Astrocyte (in vitro differentiated cells and primary cell): ENCODE measurements at places on chromosomes 3 and 15. TPM values are rescaled to one million over a fixed set of nuclear protein-coding genes. Genes with fewer than 3 reads are reported as not detected.
A peak's percentile ranks its signal among the peaks of the same experiment; 100 is the strongest.

DNA sequence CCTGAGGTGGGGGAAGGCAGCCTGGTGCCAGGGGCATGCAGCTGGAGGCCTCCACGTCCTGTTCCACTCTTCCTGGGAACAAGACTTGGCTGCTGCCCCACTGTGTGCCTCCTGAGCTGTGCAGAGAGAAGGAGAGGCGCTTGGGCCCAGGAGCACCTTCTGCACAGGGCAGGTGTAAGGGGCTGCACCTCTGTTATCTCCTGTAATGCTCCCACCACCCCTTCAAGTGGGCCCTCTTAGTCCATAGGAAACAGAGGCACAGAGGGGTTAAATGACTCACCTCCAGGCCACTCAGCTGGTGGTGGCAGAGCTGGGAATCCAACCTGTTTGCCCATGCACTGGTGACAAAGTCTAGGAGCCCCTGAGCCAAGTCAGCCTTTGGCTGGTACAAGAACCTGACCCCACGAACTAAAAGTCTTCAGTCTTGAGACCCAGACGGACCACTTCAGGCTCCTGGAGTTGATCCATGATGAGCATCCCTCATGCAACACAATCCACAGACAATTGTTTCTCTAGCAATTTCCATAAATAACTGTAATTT is 93.2 kb downstream of the IQSEC1 start:
- DNase-seq, result no peak
- peaks cover 10% of the 10 kb centered on the region for H3K27me3 ChIP-seq
- no peak overlapping the region for H3K27ac ChIP-seq
- H3K4me1 ChIP-seq, result no peaks in the 10 kb centered on the region

The SMCO1 gene
- not detected in 2 replicates for total RNA-seq

- no peak overlapping the region for H3K4me3 ChIP-seq
- peaks cover 18% of the 10 kb centered on the region for H3K36me3 ChIP-seq
- peaks cover 51% of the 10 kb centered on the region for H3K4me1 ChIP-seq
Measured at GRCh38 chr3:47613722-47614121, 35.1 kb upstream of the CSPG5 start.

GRCh38 chr3:197736010-197736490 is 654 bp downstream of the RUBCN start:
- no peaks in the 10 kb centered on the region for H3K27me3 ChIP-seq
- no peak for DNase-seq
- H3K27ac ChIP-seq, result peak overlapping the region; percentile 54
- H3K4me3 ChIP-seq, result peak overlapping the region; percentile 85
- peaks cover 2% of the 10 kb centered on the region for H3K36me3 ChIP-seq

DNA sequence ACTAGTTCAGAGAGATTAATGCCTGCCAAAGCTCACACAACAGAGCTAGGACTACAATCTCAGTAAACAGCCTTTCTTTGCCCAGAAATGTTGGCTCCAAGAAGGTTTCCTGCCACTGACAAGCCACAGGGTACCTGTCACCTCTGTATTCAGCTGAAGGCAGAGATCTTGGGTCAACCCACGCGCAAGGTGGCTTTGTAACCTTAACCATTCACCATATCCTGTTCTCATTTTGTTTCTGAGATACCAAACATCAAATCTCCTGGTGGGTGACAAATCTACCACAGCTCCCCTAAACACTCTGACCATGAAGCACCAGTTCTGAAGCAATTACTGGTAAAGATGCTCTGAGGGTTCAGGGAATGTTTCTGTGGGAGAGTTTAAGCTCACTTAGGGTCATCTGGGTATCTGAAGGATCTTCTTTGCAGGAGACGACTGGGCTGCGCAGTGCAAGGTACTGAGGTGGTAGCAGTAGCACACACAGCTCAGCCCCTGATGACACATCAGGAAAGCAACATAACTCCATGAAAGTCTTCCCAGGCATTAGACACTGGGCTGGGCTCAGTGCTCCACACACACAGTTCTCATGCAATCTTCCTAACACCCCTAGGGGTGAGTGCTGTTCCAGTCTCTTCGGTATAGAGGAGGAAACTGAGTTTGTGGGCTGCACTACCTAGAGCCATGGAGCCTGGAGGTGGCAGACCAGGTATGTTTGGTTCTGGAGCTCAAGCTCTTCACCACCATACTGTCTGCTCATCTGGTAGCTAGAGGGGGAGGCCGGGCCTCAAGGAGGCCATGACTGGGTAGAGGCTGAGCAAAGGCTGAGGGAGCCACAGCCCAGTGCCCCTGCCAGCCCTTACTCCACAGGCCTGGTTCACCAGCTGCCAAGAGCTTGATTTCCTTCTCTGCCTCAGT is 7.7 kb downstream of the CXCR6 start:
- no peak overlapping the region for H3K4me3 ChIP-seq
- H3K27ac ChIP-seq, result no peak overlapping the region
- no peaks in the 10 kb centered on the region for H3K4me1 ChIP-seq
- H3K27me3 ChIP-seq, result no peaks in the 10 kb centered on the region
- H3K36me3 ChIP-seq, result peaks cover 14% of the 10 kb centered on the region

DNA sequence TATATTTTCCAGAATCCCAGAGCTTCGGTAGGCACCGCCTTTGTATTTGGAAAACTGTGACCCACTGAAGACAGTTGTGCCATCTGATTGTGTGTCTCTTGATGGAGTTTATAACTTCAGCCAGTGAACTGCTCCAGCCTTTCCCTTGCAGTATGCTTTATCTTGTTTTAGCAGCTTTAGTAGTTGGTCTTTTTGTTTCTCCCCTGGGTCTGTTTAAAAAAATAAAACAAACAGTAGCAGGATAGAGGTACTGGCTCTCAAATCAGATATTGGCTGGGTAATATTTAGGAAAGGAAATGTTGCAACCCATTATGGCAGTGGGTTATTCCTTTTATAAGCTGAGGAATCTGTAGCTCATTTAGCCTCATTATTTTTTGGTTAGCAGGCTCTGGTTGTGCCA is 151.5 kb upstream of the BFSP2 start:
- H3K4me1 ChIP-seq, result no peaks in the 10 kb centered on the region
- no peaks in the 10 kb centered on the region for H3K36me3 ChIP-seq
- H3K4me3 ChIP-seq, result no peak overlapping the region
- no peaks in the 10 kb centered on the region for H3K27me3 ChIP-seq

DNA sequence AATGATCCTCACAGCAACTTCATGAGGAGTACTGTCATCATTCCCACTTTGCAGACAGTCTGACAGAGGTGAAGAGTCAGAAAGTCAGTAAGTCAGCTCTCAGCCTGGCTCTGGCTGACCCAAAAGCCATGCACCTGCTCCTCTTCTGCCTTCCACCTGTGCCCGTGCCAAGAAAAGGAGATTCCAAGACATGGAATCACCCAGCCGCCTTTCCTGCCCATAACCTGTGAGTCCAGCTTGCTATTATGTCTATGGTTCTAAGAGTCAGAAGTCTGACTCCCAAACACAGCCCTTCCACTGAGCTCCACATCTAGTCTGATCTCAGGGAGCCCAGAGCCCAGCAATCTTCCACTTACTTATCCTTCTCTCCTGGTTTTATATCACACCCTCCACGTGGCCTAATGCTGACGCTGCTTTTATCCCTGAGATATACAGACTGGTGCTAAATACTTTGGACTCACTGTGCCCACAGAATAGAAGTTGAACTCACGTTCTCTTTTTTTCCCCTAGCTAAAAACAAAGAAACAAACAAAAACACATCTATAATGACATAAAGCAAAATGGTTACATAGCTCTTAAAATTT is 66.0 kb downstream of the PLD1 start:
- H3K27me3 ChIP-seq, result no peaks in the 10 kb centered on the region
- H3K4me1 ChIP-seq, result no peaks in the 10 kb centered on the region
- H3K27ac ChIP-seq, result no peak overlapping the region
- no peaks in the 10 kb centered on the region for H3K36me3 ChIP-seq
- DNase-seq, result no peak
- H3K4me3 ChIP-seq, result no peak overlapping the region

GRCh38 chr3:53236112-53236841 is 19.5 kb downstream of the TKT start:
- no peaks in the 10 kb centered on the region for H3K27me3 ChIP-seq
- H3K36me3 ChIP-seq, result peaks cover 34% of the 10 kb centered on the region
- peak; percentile 90 for DNase-seq
- no peak overlapping the region for H3K4me3 ChIP-seq

DNA sequence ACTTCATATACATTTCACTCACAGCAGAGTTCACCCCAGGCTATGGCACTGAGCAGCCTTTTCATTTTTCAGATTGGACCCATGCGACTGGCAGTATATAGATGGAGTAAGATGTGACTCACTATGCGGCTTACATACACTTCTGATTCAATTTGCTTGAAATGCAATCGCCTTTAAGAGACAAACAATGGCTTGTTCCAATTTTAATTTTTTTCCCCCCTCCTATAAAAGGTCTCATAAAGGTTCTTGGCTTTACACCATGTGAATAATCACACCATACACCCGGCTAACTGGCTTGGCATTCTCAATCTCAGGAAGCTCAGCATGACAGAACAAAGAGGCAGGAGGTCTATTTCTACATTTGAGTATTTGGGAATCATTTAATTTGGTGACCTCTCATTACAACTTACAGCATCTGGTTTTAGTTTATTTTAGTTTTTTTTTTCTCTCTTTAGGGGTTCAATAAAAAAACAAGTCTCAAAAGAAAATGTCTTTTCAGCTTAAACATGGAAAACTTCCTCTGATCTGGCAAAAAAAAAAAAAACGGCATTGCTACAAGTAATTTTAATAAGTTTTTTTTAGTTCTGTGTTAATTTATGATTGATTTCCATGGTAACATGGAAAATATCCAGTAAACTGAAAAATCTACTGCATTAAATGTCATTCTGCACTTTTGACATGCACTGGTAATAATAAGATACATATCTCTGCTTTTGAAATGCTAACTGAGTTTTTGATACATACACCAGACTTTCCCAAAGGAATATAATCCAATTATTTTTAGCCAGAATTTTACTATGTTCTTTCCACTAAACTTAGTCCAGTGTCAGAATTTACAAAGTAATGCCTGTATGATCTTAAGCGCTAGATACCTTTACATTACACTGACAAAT is 38.8 kb downstream of the GADL1 start:
- no peaks in the 10 kb centered on the region for H3K36me3 ChIP-seq
- H3K27me3 ChIP-seq, result no peaks in the 10 kb centered on the region
- peak; percentile 38 for DNase-seq

The ECE2 gene
- total RNA-seq, result not detected in 2 replicates

The GOLGA8O gene
- total RNA-seq, result 1.2 and 2.5 TPM in 2 replicates

GRCh38 chr3:33883538-33883950 is 85.1 kb downstream of the PDCD6IP start:
- H3K4me3 ChIP-seq, result no peak overlapping the region
- H3K4me1 ChIP-seq, result peaks cover 6% of the 10 kb centered on the region
- no peak for DNase-seq

The CGNL1 gene
- total RNA-seq, result 10.2 and 11.0 TPM in 2 replicates

DNA sequence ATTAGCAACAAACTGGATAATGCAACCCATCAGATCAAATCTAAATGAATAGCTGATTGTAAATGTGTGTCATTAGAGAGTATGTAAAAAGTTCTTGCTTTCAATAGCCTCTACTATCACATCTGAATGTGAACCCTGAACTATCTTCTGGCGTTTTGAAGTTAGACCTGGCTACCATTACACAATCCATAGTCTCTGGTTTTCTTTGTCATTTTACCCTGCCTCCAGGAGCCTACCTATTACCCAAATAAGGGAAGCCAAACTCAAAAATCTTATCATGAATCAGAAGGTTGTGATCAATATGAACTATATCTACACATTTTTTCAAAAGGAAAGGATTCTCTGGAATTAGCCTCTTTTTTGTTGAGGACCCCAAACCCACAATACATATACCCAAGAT is 31.8 kb downstream of the PCYT1A start:
- no peak for DNase-seq
- H3K4me3 ChIP-seq, result no peak overlapping the region
- no peak overlapping the region for H3K27ac ChIP-seq

DNA sequence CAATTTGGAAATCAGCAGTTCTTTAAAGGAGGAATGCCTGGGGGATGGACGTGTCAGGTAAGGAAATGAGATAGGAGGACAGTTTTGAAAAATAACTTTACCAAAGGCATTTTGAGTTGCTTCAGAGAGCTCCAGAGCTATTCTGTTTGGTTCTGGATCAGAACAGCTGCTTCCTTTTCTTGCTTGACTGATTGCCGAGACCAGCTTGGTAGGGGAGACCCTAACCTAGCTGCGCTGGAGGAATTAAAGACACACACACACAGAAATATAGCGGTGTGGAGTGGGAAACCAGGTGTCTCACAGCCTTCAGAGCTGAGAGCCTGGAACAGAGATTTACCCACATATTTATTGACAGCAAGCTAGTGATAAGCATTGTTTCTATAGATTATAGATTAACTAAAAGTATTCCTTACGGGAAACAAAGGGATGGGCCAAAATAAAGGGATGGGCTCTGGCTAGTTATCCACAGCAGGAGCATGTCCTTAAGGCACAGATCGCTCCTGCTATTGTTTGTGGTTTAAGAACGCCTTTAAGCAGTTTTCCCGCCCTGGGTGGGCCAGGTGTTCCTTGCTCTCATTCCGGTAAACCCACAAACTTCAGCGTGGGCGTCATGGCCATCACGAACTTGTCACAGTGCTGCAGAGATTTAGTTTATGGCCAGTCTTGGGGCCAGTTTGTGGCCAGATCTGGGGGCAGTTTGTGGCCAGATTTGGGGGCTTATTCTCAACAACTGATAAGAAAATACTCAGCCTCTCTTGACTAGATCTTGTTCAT is 556.0 kb downstream of the ROBO1 start:
- no peaks in the 10 kb centered on the region for H3K27me3 ChIP-seq
- H3K4me3 ChIP-seq, result no peak overlapping the region
- no peak overlapping the region for H3K27ac ChIP-seq
- no peaks in the 10 kb centered on the region for H3K36me3 ChIP-seq

The TMEM212 gene
- total RNA-seq, result not detected in 2 replicates

The SNX1 gene
- 87.7 and 89.3 TPM in 2 replicates for total RNA-seq

- H3K4me1 ChIP-seq, result no peaks in the 10 kb centered on the region
- H3K27me3 ChIP-seq, result no peaks in the 10 kb centered on the region
- DNase-seq, result no peak
- H3K36me3 ChIP-seq, result no peaks in the 10 kb centered on the region
- H3K27ac ChIP-seq, result no peak overlapping the region
- H3K4me3 ChIP-seq, result no peak overlapping the region
Measured at GRCh38 chr3:169170456-169170855, 493.1 kb downstream of the MECOM start.

DNA sequence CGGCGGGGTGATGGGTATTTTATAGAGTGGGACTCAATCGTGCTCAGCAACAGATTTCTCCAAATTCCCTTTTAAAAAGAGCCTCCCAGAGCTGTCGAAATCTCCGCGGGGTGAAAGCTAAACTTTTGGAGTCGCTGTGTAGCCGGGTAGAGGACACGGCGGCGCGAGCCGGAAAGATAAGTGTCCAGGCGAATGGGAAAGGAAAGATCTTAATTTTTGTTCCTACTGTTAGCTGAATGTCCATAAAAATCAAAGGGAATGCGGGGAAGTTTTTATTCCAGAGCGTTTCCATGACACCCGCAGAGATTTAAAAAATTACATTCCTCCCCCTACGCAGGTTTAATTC is 9.1 kb downstream of the EOMES start:
- DNase-seq, result no peak
- peaks cover 54% of the 10 kb centered on the region for H3K27me3 ChIP-seq
- no peak overlapping the region for H3K27ac ChIP-seq
- no peaks in the 10 kb centered on the region for H3K36me3 ChIP-seq
- H3K4me1 ChIP-seq, result peaks cover 18% of the 10 kb centered on the region

- H3K4me3 ChIP-seq, result no peak overlapping the region
- H3K27ac ChIP-seq, result no peak overlapping the region
- no peak for DNase-seq
- H3K27me3 ChIP-seq, result no peaks in the 10 kb centered on the region
- H3K4me1 ChIP-seq, result no peaks in the 10 kb centered on the region
- no peaks in the 10 kb centered on the region for H3K36me3 ChIP-seq
Measured at GRCh38 chr3:65503776-65504175, 534.9 kb downstream of the MAGI1 start.
